ENCODE measurements at places on chromosomes 1 and 21. TPM values are rescaled to one million over a fixed set of nuclear protein-coding genes. Genes with fewer than 3 reads are reported as not detected.

The LAPTM5 gene
- total RNA-seq, result 111 TPM

The TSSK3 gene
- 3.3 TPM for total RNA-seq

The SH3BGR gene
- total RNA-seq, result 22.3 TPM

The ZDHHC18 gene
- total RNA-seq, result 20.4 TPM

The PMVK gene
- total RNA-seq, result 33.0 TPM

The ZBTB8B gene
- 0.03 TPM for total RNA-seq

The LCE1E gene
- not detected for total RNA-seq

The TAF13 gene
- total RNA-seq, result 41.3 TPM

The TFF1 gene
- total RNA-seq, result 241 TPM

The FHAD1 gene
- total RNA-seq, result 1.7 TPM

The ASPM gene
- total RNA-seq, result 1.3 TPM

The ZNF683 gene
- 2.9 TPM for total RNA-seq

The LAMB3 gene
- 7.6 TPM for total RNA-seq

The TMEM240 gene
- total RNA-seq, result 4.7 TPM

The DDR2 gene
- total RNA-seq, result 48.3 TPM

The LRRN2 gene
- total RNA-seq, result 2.4 TPM

The PLA2G2F gene
- 0.92 TPM for total RNA-seq

The PLA2G2C gene
- not detected for total RNA-seq

The SHISAL2A gene
- 3.2 TPM for total RNA-seq

The TACSTD2 gene
- 19.2 TPM for total RNA-seq

The CTBS gene
- total RNA-seq, result 18.5 TPM

The ATAD3C gene
- 7.0 TPM for total RNA-seq

The KHDRBS1 gene
- total RNA-seq, result 99.4 TPM

The CYB561D1 gene
- 18.5 TPM for total RNA-seq

The RNU1-4 gene
- 1,358 TPM for total RNA-seq

The TMCC2 gene
- 2.8 TPM for total RNA-seq

The NUP210L gene
- 0.06 TPM for total RNA-seq

The LYPD8 gene
- total RNA-seq, result not detected

The CD1B gene
- not detected for total RNA-seq

The OR6F1 gene
- total RNA-seq, result not detected

The RPS8 gene
- 1,176 TPM for total RNA-seq

The ACTN2 gene
- 5.0 TPM for total RNA-seq

The CELA3B gene
- total RNA-seq, result 13.7 TPM

The RHBG gene
- total RNA-seq, result 0.29 TPM

The YY1AP1 gene
- 54.9 TPM for total RNA-seq

The TPTE gene
- not detected for total RNA-seq

The ARHGAP30 gene
- 16.2 TPM for total RNA-seq

The AKNAD1 gene
- total RNA-seq, result 0.37 TPM

The MTARC1 gene
- 13.2 TPM for total RNA-seq

The CLK2 gene
- total RNA-seq, result 73.7 TPM

The ICOSLG gene
- total RNA-seq, result 8.6 TPM

The SLC9C2 gene
- total RNA-seq, result not detected

The NFASC gene
- total RNA-seq, result 18.0 TPM

The OR2L8 gene
- not detected for total RNA-seq

The PRMT6 gene
- total RNA-seq, result 17.4 TPM

The GJB5 gene
- 6.2 TPM for total RNA-seq

The CELA2A gene
- total RNA-seq, result 1.8 TPM

The CFHR4 gene
- total RNA-seq, result not detected

The HCN3 gene
- 8.7 TPM for total RNA-seq

The SPATA45 gene
- total RNA-seq, result 0.60 TPM

The CFAP74 gene
- not detected for total RNA-seq

The CAMK1G gene
- total RNA-seq, result 0.12 TPM

All from mucosa of gallbladder (tissue), 1 donor.